ENCODE measurements at places on chromosomes 6 and 20.

GRCh38 chr20:44901974-44902373, 7.9 kb upstream of the PABPC1L start:
- DNase-seq: no peak

DNA sequence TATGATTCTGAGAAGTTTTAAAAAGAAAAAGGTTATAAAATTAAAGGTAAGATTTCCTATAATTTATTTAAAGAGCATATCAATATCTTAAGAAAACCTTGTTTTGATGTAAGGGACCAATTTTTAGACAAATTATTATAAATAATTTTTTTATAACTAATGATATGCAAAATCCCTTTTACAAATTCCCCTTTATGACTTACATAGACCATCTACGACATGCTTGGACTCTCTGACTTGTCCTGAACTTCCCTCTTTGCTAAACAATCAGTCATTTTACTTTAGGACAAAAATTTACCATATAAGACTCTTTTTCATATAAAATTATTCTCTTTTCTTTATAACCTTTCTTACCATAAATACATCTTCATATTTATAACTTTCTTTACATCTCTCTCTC, 15.3 kb upstream of the ANGPT4 start:
- no peak for DNase-seq

DNA sequence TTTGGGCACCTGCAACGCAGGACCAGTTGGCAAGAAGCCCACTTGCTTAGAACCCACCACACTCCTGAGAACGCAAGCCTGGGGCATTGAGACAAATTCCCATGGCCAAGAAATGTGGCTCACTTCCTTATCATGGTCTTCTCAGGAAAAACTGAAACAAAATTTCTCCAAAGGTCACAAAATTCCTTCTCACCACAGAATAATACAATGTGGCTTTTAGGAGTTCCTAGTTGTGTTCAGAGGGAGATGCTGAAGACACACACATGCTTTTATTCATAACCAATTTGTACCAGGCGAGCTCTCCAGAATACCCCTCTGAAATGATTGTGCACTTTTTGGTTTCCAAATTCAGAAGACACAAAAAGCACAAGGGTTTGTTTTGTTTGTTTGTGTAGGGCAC, 31.6 kb downstream of the ADTRP start:
- no peak for DNase-seq

GRCh38 chr6:73523434-73524123, 2.7 kb upstream of the EEF1A1 start:
- no peak for DNase-seq

DNA sequence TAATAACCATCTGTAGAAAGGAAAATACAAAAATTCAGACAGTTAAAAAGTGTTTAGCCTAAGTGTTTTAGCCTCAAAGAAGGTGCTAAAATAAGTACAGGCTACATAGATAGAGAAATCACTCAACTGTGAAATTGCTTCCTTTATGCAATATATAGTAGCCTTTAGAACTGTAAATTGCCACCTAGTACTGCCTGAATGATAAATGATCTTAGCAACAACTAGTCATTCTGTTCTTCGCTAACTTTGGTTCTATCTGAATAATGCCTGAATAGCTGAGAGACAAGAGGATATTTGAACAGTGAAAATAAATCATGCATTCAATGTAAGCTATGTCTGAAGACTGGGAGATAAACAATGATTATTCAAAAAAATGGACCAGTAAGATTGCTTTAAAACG, 603.3 kb upstream of the PTCHD4 start:
- no peak for DNase-seq

- peak; percentile 56 for DNase-seq
Observed at GRCh38 chr6:41367700-41368099, 32.3 kb downstream of the NCR2 start.

GRCh38 chr6:105204331-105204730, 24.5 kb upstream of the POPDC3 start:
- no peak for DNase-seq

DNA sequence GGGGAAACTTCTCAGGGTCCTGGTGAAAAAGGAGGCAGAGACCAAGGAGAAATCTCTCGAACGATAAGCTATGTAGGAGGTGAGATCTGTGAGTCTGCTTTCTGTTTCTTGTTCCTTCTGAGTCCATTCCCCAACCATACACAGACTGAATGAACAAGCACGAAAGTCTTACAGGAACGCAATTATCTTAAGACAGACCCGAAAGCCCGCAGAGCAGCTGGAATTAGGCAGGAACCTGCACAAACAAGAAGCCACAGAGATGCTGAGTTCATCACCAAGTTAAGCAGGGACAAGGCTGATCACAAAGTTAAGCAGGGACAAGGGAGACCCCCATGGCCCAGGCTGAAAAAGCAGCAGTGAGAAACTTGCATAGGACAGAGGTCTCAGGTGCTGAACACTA, 21.4 kb upstream of the NELFCD start:
- DNase-seq: no peak

- DNase-seq: no peak
Observed at GRCh38 chr6:114404339-114404955, 61.6 kb upstream of the HS3ST5 start.

- no peak for DNase-seq
Observed at GRCh38 chr20:34514897-34515483, 1.2 kb upstream of the DYNLRB1 start.

DNA sequence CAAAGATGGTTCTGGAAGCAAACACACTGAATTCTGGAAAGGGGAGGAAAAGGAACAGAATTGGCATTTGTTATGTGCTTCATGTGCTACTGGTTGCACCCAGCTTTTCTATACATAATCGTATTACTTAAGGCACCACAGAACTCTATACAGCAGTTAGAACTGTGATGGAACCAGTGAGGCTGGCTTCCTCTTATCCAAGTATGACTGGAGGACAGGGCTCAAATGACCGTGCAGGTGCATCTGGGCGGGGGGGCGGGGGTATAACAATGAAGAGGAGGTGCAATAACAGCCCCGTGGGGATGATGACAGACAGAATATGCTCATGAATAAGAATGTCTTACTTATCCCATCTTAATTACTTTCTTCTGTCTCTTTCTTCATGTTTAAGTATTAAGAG, 144.2 kb downstream of the BTBD9 start:
- no peak for DNase-seq
